ENCODE measurements at places on chromosomes 2 and 18.

DNA sequence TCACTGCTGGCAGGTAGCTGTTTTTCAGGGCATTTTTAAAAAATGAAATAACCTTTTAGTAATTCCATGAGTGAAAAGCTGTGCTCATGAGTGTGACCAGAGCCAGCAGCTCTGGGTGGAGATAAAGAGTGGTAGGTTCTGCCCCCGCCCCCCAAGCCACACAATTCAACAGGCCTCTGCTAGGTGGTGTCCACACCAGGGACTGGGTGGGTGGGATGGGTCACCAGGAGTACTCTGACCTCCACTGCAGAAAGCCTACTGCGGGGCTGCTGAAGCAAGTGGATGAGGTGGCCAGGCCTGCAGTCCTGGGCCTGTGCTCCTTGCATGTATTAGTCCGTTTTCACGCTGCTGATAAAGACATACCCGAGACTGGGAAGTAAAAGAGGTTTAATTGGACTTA lies 15.3 kb downstream of the PARD6G start:
- DNase-seq, result no peak

DNA sequence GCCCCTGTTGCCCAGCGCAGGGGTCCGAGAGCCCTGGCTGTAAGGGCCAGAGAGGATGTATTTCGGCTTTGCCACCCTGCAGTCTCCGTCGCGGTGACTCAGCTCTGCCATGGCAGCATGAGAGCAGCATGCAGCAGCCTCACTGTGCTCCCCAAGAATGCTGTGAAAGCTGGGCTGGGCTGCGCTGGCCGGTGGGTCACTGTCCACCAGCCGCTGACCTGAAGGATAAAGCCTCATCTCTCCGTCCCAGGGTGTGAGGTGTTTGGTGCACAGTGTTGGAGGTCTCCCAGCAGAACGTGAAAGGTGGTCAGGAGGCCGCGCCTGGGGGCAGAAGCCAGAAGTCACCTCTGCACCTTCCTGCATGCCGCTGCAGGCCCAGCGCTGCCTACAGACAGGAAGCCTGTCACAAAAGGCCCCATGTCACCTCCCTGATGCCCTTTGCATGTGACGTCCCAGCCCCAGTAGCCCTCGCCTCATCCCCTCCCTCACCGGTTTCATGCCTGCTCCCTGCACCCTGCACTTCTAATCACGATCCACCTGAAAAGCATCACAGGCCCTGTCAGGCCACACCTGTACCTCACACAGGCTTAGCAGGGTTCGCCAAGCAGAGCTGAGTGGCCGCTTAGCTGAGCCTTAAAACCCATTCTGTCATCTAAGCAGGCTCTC lies 342.1 kb downstream of the EIPR1 start:
- DNase-seq, result no peak

DNA sequence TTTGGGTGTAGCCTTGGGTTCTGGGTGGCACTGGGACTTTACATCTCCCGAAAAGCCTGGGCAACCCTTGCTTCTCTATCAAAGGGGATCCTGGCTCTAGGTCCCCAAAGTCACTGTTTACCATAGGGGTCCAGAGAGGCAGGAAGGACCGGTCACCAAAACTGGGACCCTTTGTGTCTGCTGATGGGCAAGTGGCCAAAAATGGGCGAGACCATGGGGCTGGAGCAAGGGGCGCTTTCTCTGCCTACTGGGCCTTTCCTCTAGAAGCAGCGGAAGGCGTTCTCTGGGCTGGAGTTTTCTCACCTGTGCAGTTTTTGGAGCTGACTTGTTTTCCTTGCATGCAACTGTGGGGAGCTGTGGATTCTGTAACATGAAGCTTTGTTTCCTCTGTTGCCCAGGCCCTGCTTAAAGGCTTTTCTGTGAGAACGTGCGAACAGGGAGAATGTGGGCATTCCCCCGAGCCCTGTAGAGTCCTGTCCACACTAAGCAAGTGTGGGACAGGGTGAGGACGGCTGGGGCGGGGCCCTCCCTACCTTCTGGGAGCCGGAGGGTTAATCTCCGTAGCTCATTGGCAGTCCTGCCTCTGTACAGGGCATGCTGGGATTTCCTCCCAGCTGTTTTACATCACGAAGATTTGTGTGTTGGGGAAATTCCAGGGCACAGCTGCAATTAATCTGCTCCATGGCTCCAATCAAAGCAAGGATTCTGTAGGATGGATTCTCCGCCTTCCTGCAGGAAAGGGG lies 50.2 kb downstream of the TGOLN2 start:
- no peak for DNase-seq

DNA sequence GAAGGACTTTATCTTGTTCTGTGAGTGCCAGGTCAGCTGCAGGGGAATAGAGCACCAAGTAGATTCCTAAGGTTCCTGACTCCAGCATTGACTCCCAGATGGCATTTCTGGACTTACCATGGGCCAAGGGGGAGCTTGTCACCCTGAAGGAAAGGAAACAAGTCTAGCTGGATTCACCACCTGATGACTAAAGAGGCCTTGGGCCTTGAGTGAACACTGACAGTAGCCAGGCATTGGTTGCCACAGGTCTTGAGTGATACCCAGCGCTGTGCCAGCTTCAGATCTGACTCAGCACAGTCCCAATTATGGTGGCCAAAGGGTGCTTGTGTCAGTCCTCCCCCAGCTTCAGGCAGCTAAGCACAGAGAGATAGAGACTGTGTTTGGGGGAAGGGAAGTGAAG lies 40.1 kb upstream of the CAPN13 start:
- no peak for DNase-seq

DNA sequence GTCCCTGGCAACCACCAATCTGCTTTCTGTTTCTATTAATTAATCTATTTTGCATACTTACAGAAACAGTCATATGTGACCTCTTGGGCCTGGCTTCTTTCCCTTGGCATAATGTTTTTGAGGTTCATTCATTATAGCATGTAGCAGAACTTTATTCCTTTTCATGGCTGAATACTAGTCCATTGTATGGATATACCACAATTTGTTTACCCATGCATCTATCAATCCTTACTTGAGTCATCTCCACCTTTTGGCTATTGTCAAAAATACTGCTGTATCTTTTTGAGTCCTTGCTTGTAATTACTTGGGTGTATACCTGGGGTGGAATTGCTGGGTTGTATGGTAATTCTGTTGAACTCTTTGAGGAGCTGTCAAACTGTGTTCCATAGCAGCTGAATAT lies 126.8 kb downstream of the CTIF start:
- no peak for DNase-seq

DNA sequence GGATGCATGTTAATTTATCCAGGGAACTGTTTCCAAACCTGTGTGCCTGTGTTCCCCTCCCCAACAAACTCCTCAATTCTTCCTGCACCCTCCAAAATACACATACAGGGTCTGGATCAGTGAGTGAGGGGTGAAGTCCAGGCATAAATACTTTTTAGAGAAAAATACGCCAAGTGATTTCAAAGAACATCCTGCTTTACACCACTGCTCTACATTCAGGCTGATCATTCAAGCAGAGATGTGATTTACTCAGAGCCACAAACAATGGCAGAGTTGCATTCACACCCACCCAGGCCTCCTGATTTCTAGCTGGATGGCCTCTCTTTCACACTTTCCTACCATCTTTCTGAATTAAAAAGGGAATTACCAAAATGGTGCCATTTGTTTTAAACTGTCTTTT lies 289.5 kb upstream of the SLC14A2 start:
- no peak for DNase-seq

DNA sequence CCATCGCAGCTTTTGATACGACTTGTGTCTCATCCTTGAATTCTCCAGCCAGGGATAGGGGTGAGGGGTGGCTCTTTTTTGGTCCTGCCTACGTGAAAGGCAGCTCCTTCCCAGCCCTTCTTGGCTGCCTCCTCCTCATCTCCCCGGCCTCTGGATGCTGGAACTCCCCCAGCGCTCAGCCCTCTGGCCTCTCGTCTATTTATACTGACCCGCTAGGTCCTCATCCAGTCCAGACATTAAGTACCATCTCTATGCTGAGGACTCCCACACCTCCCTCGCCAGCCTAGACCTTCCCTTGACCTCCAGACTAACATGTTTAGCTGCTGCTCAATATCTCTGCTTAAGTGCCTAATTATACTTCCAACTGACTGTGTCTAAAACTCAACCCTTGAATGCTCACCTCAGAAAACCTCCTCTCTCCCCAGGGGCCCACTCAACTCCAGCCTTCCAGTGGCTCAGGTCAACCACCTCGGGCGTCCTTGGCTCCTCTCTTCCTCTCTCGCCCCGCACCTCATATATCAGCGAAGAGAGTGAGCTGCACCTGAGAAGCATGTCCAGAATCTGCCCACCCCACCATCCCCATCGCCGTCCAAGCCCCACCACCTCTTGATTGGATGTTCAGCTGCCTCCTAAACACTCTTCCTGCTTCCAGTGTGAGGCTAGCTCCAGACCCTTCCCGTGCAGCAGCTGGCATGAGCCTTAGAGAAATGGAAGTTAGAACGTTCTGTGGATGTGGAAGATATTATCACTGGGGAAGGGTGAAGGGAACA lies 34.8 kb downstream of the TOGARAM2 start:
- DNase-seq, result no peak

DNA sequence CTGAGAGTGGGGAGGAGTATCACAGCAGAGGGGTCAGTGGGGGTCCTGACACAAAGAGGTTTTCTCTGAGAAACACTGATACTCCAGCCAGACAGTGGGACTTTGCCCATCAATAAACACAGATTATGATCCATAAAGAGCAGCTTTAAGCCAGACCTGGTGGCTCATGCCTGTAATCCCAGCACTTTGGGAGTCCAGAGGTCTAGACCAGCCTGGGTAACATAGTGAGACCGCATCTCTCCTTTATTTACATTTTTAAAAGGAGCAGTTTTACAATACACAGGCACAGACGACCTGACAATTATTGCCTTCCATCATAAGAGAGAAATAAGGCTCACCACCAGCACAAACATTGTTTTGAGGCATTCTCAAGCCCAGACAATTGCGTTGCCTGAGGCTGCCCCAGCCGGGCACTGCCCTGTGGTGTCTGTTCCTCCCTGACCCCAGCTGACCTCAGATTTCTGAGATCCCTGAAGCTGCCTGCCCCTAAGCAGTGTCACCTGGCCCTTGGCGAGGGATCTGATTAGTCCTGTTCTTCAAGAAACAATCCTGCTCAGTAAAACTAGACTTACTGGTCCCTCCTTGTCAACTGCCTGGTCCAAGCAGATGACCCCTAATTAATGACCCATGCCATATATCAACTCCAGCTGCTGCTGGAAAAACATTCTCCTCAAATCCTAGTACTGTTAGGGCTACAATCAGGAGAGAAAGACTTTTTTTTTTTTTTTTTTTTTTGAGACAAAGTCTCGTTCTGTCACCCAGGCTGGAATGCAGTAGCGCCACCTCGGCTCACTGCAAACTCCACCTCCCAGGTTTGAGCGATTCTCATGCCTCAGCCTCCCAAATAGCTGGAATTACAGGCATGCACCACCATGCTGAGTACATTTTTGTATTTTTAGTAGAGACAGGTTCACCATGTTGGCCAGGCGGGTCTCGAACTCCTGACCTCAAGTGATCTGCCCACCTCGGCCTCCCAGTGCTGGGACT lies 59.4 kb upstream of the SOS1 start:
- no peak for DNase-seq

DNA sequence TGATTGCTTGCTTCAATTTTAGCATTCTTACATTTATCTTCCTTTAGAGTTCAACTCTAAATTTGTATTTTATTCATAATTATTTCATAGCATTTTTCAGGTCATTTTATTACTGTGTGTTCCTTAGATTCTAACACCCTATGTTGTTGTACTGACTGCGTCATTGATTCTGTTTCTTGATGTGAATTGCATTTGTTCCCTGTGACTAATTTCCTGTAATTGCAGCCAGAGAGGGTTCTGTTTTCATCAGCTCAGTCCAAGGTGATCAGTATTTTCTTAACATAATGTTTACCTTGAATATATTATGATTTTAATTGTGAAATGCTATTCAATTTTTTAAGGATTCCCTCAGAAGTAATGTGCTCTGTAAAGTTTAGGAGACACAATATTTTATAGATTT lies 970.2 kb upstream of the PIK3C3 start:
- no peak for DNase-seq

GRCh38 chr2:129797489-129798300 lies 181.8 kb upstream of the RAB6C start:
- no peak for DNase-seq

DNA sequence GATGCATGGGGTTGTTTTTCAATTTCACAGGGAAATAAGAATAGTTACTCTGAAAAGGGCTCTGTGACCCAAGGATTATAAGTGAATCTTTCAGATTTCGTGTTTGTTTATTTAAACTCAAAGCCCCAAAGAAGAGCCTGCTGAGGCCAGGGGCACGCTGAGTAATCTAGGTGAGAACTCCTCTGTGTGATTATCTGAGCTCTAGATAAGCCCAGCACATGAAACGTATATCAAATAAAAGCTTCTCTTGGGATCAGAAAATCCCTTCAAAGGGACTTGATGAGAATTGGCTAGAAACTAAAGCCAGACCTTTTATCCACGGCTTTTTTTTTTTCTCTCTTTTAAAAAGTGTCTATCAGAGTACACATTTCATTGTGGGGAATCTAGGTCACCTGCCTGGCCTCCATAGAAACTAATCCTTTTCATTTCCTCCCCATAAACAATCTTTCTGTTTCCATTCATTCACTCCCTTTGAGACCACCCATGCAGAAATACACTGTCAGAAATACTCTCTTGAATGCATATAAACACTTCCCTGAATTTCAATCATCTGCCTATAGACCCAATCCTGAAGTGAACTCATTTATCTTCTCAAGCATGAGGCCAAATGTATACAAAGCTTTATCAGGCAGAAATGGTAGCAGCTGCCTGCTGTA lies 137.4 kb downstream of the RIT2 start:
- no peak for DNase-seq

GRCh38 chr2:99971326-99971900 lies 171.0 kb downstream of the AFF3 start:
- no peak for DNase-seq

DNA sequence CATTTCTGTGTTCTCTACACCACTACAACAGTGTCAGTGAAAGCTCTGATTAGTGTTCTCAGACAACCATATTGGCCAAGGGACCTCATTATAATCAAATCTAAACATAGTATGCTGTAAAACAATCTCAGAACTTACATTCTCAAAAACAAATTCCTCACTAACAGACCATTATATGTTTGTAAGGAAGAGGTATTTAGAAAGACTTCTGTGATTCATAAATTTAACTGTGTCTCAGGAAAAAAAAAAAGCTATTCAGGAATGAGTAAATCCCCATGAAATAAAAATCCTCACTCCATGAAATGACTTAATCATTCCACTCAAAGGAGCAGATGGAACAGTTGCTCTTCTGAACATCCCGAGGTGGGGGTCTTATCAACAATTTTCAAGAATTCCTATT lies 413.0 kb downstream of the CDH2 start:
- no peak for DNase-seq

DNA sequence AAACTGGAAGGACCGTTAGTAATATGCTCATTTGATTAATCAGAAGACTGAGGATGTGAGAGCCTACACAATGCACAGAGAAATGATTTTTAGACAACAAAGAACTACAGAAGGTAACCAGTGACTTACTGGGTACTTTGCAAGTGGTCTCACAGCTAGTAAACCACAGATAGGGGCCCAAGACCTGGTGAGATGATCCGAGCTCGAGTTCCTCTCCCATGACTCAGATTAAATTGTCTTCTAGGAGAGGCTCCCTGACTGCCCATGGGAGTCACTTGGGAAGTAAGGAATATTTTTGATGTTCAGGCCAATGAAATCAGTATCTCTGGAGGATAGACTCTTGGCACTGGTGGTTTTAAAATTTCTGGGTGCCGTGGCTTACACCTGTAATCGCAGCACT lies 220.2 kb downstream of the CLIP4 start:
- no peak for DNase-seq

- no peak for DNase-seq
Measured at GRCh38 chr2:238777369-238778067, 70.4 kb upstream of the TWIST2 start.

GRCh38 chr2:58669998-58670397 lies 428.9 kb upstream of the FANCL start:
- DNase-seq, result no peak

- DNase-seq, result no peak
Measured at GRCh38 chr2:37784759-37785149, 113.3 kb upstream of the CDC42EP3 start.
